Panc1 (cell line): ENCODE measurements at places on chromosomes 7 and 10. TPM values are rescaled to one million over a fixed set of nuclear protein-coding genes. Genes with fewer than 3 reads are reported as not detected.

DNA sequence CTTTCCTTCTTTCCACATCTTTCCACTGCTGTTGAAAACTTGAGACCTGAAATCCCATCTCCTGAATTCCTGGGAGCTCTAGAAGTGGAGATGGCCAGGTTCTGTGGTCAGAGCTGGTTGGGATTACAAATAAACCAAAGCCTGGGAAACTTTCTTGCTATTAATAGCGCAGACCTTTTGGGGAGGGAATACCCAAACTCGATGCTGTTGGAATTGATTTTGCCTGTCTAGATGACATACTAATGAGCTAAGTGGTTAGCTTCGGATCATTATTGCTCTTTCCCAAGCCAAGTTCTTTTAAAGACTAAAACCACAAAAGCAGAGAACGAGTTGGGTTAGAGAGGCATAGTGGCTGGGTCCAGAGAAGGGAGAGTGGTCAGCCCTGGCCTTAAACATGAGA is 76.6 kb downstream of the TCF7L2 start:
- H3K4me1 ChIP-seq = peaks cover 56% of the 10 kb centered on the region
- no peaks in the 10 kb centered on the region for H3K36me3 ChIP-seq
- H3K27me3 ChIP-seq = no peaks in the 10 kb centered on the region
- H3K4me3 ChIP-seq = no peak overlapping the region

GRCh38 chr10:124676416-124677062 is 67.6 kb downstream of the FAM53B start:
- peaks cover 4% of the 10 kb centered on the region; the same call in 1 of the 2 replicates for H3K36me3 ChIP-seq
- no peak for DNase-seq
- H3K4me1 ChIP-seq = no peaks in the 10 kb centered on the region
- no peak overlapping the region for H3K27ac ChIP-seq
- no peak overlapping the region for H3K4me3 ChIP-seq

GRCh38 chr10:1662438-1663025 is 74.8 kb downstream of the ADARB2 start:
- H3K36me3 ChIP-seq = no peaks in the 10 kb centered on the region
- H3K27me3 ChIP-seq = no peaks in the 10 kb centered on the region
- H3K27ac ChIP-seq = no peak overlapping the region
- DNase-seq = no peak

- H3K36me3 ChIP-seq = no peaks in the 10 kb centered on the region
- H3K4me3 ChIP-seq = no peak overlapping the region
- no peak for DNase-seq
- no peaks in the 10 kb centered on the region for H3K4me1 ChIP-seq
Measured at GRCh38 chr10:105041956-105042355, 400.9 kb downstream of the SORCS3 start.

ATOH7 gene
- 0.28 TPM for total RNA-seq

STRIP2 gene
- total RNA-seq = 5.1 TPM
